ENCODE measurements at places on chromosomes 1 and 21.

DNA sequence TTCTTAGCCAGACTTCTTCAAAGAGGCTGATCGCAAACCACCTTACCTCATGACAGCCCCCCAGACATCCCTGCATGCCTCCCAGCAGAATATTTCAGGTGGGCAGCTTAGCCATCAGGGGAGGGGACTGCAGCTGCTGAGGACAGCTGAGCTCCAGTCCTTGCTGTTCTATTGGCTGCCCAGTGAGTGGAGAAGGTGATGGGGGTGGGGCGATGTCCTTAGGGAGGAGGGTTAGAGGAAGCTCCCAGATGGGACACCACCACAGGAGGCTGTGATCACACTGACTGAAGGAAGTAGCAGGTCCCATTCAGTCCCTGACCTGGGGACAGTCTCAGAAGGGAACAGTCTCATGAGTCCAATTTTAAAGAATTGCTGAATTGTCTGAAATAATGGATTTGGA, 38.3 kb downstream of the GJA5 start:
- no peak for DNase-seq

- DNase-seq, result no peak
These were observed 48.5 kb downstream of the EVI5 start for GRCh38 chr1:92736395-92736794.

GRCh38 chr1:209398313-209398991, 185.1 kb upstream of the CAMK1G start:
- DNase-seq, result no peak

GRCh38 chr1:244224487-244225430, 173.7 kb downstream of the ZBTB18 start:
- no peak for DNase-seq

DNA sequence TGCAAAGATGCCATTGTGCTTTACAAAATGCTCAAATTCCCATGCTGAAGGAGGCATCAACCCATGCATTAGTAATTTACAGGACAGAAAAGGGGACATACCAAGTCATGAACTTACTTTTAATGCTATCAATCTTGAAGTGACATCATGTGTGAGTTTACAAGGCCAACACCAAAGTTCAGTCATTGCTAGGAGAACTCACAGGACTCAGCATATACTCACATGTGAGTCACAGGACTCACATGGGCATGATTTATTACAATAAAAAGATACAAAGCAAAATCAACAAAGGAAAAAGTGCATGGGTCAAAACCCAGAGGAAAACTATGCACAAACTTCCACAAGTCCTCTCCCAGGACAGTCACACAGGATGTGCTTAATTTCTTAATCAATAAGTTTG, 1656.0 kb downstream of the MRPL39 start:
- no peak for DNase-seq

- DNase-seq, result no peak
These were observed 265.5 kb upstream of the RGS18 start for GRCh38 chr1:191892716-191893115.

GRCh38 chr1:167832693-167833092, 81.2 kb downstream of the ADCY10 start:
- no peak for DNase-seq

DNA sequence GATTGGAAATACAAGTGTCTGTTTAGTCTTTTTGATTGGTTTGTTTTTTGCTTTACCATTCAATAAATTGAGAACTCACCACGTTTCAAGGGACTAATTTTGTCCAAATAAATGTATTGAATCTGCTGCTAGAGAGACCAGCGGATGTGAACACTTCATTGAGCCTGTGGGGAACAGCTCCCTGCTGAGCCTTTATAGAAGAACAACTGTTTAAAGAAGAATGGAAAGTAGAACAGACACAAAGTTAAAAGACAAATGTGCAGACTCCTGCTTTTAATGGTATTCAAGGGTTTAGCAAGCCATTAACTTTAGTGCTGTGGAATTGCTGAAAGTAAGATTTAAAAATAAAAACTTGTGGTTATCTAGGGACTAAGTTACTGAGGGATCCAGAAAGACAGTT, 817.7 kb upstream of the B3GALT2 start:
- DNase-seq, result no peak

- DNase-seq, result no peak
These were observed 20.3 kb downstream of the ARHGEF10L start for GRCh38 chr1:17559615-17560419.

GRCh38 chr1:17725084-17725719, 29.9 kb upstream of the ACTL8 start:
- no peak for DNase-seq

DNA sequence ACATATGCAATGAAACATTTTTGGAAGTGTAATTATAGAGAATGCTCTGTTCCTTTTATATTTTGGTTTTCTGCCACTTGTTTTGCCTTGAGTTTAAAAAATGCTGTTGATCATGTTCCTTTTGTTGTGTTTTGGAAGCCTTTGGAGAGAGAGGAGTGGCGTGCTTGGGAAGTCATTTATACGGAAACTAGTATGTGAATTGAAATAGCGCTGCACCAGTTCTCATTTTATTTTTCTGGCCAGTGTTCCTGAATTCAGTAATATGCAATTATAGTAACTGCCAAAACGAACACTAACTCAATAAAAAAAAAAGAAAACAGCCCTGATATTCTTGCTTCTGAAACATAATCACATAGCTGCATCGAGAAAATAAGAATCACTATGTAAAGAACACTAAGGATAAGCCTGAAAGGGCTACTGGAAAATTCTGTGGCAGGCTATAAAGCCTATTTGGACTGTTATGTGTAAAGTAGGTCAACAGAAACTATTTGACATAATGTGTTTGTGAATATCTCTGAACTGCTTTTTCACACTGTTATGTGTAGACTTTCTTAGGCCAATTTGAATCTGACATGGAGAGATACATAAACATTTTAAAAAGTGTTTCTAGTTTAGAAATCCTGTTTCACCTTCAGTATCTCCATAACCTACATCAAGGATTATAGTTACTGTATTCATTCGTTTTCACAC, 742.0 kb downstream of the KCNT2 start:
- no peak for DNase-seq

DNA sequence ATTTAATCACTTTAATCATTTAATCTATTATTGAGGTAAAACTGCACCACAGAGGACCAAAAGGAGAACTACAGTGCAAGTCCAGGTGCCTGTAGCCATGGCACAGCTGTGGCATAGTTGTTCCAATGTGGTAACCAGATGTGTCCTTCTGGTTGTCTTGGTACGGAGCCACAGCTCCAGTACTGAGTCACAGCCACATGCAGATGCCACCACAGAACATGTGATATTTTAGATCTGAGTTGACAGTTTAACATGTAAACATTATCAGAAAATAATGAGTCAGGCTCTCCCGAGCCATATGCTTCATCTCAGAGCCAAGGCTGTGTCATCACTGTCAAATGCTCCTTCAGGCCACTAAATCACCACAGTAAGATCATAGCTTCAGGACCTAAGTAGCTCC, 56.4 kb upstream of the RGS7 start:
- DNase-seq, result no peak

DNA sequence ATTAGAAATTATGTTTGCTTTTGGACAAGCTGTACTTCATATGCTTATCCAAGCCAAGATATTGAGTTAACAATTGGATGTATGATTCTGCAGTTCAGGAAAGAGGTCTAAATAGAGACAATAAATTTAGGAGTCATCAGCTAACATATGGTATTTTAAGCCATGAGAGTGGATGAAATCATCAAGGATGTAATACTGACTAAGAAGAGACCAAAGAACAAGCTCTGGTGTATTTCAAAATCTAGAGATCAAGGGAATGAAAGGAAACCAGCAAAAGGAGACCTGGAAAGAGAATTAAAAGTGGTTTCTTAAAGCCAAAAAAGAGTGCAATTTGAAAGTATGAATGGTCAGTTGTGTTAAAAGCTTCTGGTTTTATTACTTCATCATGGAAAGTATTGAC, 183.6 kb upstream of the BEND5 start:
- no peak for DNase-seq

- DNase-seq, result no peak
These were observed 117.7 kb downstream of the NRDC start for GRCh38 chr1:51760872-51761271.

- peak; percentile 97 for DNase-seq
These were observed at the start of gene HDAC1 for GRCh38 chr1:32291708-32292538. Gene HDAC1, plus strand, starts transcription at chr1:32292083. Its CDS starts 87 bp downstream, at chr1:32292170.

DNA sequence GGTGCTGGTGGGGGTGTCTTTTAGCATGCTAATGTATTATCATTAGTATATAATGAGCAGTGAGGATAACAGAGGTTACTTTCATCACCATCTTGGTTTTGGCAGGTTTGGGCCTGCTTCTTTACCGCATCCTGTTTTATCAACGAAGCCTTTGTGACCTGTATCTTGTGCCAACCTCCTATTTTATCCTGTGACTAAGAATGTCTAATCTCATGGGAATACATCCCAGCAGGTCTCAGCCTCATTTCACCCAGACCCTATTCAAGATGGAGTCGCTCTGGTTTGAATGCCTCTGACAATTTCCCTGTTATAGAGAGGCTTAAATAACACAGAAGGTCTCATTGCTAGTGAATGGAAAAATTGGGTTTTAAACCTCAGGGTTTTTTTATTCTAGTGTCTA, 300.8 kb upstream of the PROX1 start:
- no peak for DNase-seq

- no peak for DNase-seq
These were observed 80.5 kb downstream of the OMA1 start for GRCh38 chr1:58465825-58466629.

GRCh38 chr1:102879439-102879993, 228.8 kb downstream of the COL11A1 start:
- no peak for DNase-seq

- no peak for DNase-seq
These were observed 30.7 kb downstream of the ITPKB start for GRCh38 chr1:226708342-226708780.

GRCh38 chr21:32298658-32299081, at the start of gene MRAP:
Gene MRAP, plus strand, starts transcription at chr21:32298855. Its CDS starts 117 bp downstream, at chr21:32298972.
- DNase-seq, result no peak

GRCh38 chr1:245067257-245067656, 87.5 kb upstream of the KIF26B start:
- no peak for DNase-seq

- no peak for DNase-seq
These were observed 6.2 kb upstream of the SPRR2F start for GRCh38 chr1:153119491-153119971.

DNA sequence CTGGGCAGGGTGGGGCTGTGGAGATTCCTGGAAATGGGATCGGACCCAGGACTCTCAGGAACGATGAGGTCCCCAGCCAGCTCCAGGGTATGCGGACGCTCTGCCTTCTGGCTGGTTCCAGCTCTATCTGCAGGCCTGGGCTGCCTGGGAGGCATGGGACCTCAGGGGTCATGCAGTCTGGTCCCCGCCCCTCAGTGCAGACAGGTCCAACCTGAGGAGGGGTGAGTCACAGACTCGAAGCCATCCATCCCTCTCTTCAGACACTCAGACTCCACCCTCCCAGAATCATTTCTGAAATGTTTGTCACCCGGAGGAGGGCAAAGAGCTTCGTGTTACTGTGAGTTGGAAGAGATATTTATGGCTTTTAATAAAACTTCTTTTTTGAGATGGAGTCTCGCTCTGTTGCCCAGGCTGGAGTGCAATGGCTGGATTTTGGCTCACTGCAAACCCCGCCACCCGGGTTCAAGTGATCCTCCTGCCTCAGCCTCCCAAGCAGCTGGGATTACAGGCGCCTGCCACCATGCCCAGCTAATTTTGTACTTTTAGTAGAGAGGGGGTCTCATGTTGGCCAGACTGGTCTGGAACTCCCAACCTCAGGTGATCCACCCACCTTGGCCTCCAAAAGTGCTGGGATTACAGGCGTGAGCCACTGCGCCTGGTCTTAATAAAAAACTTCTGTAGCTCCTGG, 5.9 kb upstream of the MYOM3 start:
- no peak for DNase-seq

DNA sequence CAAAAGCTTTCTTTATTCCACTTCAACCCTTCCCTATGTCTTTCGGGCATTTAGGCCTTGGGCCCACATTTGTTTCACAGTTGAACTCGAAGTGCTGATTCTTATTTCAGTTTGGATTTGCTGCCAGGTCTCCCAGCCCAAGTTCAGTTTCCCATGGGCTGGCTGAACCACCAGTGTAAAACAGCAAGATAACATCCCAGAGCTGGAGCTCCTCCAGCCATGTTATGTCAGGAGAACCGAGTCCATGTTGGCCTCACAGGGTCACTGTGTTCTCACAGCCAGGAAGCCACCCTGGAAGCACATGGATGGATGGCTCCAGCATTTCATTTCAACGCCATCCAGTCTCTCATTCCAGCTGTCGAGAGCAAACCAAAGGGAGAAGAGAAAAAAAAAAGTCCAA, 45.2 kb upstream of the RXRG start:
- DNase-seq, result no peak

GRCh38 chr1:92817986-92818764, 13.7 kb upstream of the RPL5 start:
- DNase-seq, result no peak

GRCh38 chr1:43806183-43806582, 98.8 kb downstream of the ST3GAL3 start:
- DNase-seq, result no peak

GRCh38 chr1:152996633-152997400, 4.7 kb upstream of the SPRR3 start:
- no peak for DNase-seq

- no peak for DNase-seq
These were observed 5.7 kb upstream of the ZDHHC18 start for GRCh38 chr1:26820784-26821269.

GRCh38 chr1:226985839-226986463, 45.9 kb downstream of the COQ8A start:
- DNase-seq, result no peak

GRCh38 chr1:175364424-175365076, 172.0 kb upstream of the KIAA0040 start:
- DNase-seq, result no peak

GRCh38 chr1:233843525-233844204, 60.8 kb upstream of the SLC35F3 start:
- no peak for DNase-seq

GRCh38 chr1:218345673-218346390, 696 bp downstream of the TGFB2 start:
- DNase-seq, result no peak

GRCh38 chr1:40392221-40392620, 18.7 kb downstream of the SMAP2 start:
- DNase-seq, result no peak

GRCh38 chr1:93021539-93022134, 57.4 kb upstream of the MTF2 start:
- DNase-seq, result no peak

- DNase-seq, result no peak
These were observed 280.3 kb downstream of the USH2A start for GRCh38 chr1:216142921-216143320.

DNA sequence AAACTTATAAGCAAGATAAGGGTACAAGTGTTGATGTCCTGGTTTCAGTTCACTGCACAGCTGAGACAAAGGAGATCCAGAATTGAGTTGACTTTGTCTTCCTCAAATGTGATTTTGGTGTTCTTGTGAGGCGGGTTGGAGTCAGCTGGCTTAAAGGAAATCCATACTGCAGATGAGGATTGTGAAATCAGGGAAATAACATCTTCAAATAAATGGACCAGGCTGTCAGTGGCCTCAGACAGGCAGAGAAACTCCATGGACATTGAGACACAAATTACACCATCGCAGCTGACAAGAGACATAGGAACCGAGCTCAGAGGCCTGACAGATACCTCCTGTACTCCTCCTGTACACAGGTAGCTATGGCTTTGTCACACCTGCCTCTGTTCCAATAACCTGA, 27.0 kb upstream of the REG4 start:
- DNase-seq, result no peak
